ENCODE measurements at places on chromosomes 6 and 20.

DNA sequence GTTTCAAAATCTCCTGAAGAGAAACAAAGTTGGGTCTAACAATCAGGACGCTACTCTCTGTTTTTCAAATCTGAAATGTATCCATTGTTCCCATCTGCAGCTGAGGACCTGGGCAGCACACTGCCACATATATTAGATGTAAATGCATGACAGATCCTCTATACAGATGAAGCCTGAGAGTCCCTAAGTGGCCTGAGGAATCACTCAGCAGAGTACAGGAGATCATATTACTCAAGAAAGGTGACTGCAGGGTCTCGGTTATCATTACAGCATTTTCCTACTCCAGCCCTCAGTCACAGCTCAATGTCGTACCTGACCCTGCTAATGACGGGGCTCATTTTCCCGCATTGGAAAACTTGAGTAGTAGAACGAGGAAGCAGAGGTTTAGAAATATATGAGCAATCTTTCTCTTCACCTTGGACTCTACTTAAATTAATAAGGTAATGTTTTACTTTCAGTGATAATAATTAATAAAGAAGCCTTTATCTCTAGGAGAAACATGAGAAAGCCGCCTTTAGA is 256.2 kb upstream of the IRAK1BP1 start:
- no peak for DNase-seq

DNA sequence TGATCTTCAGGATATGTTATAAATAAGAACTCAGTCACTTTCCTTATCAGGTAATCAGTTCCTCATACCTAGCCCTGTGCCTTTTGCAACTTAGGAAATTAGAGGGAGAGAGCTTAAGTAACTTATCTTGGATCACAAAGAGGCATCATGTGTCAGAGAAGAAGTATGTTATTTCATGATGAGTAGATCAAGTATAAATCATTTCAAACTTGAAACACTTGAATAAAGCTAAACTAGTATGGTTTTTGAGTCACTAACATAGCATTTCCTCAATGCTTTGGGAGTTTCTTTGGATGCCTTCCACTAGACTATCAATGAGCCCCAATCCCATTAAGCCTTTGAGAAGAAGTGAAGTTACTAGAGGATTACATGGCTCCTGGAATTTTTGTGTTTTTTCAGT is 102.6 kb upstream of the TNFAIP3 start:
- DNase-seq: no peak

GRCh38 chr6:129181001-129181400 is 298.1 kb downstream of the LAMA2 start:
- DNase-seq: no peak

DNA sequence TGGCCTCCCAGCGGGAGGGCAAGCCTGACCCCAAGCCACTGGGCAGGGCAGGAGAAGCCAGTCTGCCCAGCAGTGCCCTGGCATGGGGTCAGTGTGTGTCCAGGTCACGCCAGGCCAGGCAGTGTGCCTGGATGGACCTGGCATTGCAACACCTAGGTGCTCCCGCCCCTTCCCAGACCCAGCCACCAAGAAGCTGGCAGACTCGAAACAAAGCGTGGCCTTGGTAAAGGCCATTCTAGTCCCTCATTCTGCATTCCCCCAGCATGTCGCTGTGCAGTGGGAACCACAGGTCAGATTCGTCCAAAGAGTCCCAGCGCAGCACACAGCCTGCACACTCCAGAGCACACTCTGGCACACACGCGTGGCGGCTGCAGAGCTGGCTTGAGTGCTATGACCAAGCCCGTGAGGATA is 19.3 kb upstream of the APMAP start:
- no peak for DNase-seq

DNA sequence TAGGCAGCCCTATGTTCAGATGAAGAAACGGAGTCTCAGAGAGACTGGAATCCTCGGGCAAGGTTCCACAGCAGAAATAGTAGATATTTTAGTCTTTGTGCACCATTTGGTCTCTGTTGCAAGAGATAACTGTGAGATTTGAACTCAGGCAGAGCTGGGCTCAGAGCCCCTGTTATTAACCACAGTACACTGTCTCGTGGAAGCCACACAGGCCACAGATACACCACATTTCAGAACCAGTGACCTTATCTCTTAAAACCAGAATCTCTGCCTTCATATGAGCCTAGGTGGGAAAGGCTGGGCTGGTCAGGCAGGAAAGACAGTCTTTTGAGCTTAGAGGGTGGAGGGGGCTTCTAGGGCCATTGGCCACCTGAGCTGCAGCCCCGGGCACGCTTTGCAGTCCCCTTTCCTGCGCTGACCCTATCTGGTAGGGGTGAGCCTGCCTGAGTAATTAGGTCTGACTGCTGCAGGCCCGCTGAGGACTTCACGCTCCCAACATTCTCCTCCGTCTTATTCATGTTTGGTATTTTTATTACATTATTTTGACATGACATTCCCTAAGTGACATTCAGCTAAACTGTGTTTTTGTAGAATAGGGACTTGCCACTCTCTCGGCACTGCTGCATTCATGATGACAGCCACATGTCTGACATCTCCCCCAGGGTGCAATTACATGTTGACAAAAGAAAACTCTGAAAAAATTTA is 71.1 kb downstream of the KCNB1 start:
- no peak for DNase-seq

- no peak for DNase-seq
Observed at GRCh38 chr6:113104951-113105350, 752.2 kb upstream of the MARCKS start.

DNA sequence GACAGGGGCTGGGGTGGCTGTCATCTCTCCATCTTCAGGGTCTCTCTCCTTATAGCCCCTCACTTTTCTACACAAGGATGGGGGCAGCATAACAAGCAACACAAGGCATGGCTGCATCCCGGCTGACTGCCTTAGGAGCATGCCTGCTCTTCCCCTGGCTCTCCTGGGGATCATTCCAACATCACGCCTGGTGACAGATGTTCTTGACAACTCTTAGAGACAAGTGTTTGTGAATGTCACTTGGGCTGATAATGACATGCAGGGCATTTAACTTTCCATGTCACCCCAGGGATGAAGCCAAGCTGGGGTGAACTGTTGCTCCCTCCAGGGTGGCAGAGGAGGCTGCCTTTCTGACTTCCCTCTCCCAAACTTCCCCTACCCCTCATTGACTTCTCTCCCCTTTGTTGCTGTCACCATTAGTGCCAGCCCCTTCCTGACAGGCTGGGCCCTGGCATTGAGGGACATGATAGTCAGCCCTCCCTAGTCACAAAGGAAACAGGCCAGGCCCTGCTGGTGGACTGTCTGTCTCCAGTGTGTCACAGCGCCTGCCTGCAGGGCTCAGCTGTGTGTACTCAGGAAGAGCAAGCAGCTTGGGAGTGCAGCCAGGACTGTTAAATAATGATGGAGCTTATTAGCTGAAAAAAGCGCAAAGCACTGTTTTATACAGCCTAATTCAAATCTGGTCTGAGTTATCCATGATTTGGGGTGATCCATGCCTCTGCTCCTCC is 161.8 kb downstream of the LRFN2 start:
- DNase-seq: no peak

GRCh38 chr6:116876107-116876506 is 935 bp upstream of the RFX6 start:
- DNase-seq: no peak

DNA sequence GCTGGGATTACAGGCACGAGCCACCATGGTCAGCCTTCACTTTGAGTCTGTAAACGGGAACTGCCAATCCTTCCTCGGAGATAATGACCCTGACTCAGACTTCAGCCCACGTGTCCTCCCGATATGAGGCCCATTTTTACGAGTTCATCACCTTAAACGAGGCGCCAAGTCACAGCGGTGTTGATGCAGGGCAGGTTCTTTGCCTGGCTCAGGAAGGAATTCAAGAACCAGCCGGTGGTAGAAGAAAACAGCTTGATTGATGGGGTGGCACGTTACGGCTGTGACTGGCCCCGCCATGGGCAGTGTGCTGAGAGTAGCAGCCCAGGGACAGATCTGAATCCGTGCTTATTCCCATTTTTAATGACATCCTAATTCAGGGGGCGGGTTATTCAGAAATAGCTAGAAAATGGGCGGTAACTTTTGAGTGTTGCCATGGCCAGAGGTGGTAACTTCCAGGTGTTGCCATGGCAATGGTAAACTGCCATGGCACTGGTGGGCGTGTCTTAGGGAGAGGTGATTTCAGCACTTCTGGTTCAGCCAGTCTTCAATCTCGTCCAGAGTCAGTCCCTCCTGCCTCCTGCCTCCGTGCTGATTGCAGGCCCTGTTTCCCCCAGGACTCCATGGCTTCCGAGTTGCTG is 9.1 kb upstream of the MAP1LC3A start:
- no peak for DNase-seq

DNA sequence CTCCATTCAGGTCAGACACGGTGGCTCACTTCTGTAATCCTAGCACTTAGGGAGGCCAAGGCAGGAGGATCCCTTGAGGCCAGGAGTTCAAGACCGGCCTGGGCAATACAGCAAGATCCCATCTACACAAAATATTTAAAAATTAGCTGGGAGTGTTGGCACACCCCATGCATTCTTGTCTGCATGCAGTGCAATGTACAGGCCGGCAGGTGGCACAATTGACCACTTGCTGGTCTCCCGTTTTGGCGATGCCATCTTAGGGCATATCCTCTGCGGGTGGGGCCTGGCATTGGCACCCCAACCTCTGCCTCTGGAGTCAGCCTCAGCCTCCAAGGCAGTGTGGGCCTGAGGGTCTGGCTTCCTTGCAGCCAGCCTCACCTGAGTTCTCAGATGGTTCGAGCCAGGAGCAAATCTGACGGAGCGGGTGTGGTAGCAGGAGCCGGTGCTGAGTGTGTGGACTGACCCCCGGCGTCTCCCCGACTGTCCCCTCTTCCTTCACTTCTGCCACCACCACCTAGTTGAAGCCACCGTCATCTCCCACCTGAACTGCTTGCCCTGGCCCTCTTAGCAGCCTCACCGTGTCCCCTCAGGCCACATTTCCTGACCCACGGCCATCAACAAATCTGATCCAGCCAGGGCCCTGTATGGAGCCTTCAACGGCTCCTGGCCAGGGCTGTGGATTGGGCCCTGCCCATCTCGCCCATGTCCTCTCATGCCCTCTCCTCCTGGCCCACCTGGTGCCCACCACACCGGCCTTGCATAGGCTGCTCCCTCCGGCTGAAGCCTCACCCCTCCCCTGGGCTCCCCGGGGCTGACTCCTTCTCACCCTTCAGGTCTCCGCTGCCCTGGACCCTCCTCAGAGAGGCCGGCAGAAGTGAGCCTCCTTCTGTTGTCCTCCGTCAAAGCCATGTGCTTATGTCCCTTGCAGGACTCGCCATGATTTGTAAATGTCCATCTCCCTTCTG is 44.0 kb downstream of the EFCAB8 start:
- no peak for DNase-seq

DNA sequence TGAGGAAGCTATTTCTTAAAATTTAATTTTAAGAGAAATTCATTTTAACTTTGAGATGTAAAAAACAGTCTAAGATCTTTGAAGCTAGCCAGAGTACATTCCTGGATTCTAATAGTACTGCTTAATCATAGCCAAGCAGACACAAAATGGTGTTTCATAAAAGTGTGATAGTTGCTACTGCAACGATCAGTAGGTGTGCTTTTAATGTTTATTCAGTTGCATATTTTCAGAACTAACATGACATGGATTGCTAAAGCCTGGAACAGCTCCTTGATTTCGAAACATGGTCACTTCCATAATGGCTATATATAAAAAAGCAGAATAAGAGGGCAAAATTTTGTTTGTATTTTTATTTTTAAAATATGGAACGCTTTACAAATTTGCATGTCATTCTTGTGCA is 35.5 kb downstream of the SESN1 start:
- DNase-seq: no peak

- no peak for DNase-seq
Observed at GRCh38 chr6:111239461-111239860, 152.2 kb downstream of the SLC16A10 start.

GRCh38 chr20:18011482-18011881 is 42.7 kb downstream of the MGME1 start:
- DNase-seq: no peak

DNA sequence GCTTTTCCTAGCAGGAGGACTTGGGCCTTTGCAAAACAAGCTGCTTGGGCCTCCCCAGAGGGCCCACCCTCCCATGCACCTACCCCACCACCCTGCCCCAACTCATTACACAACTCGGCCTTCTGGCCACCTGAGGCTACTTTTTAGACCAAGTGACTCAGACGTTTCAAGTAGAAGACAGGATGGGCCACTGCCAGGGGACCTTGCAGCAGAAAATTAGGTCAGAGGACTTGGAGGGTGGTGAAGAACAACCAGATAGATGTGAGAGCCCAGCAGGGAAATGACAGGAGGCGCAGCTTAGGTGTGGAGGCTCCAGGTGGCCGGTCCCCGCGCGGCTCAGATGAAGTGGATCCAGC is 1.4 kb downstream of the PPP1R3D start:
- DNase-seq: no peak

DNA sequence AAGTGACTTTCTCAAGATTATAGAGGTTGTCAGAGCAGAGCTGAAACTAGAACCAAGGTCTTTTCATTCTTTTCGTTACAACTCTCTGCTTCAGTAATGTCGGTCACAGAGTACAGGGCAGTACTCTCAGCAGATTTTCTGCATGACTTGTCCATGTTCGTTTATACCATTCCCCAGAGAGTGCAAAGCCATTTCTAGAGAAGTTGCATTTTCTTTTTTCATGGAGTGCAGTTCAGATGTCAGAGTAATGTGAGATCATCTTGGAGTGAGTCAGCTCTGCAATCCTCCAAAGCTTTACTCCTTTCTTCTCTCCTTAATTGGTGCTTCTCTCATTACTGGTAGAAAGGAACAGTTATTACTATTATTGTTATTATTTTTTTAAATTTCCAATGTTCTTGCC is 115.6 kb upstream of the B3GAT2 start:
- no peak for DNase-seq

GRCh38 chr6:372336-372911 is 19.1 kb upstream of the IRF4 start:
- DNase-seq: no peak

- no peak for DNase-seq
Observed at GRCh38 chr6:19024737-19025136, 637.6 kb downstream of the RNF144B start.

Measured in glomerular endothelial cell (primary cell).